ENCODE measurements at places on chromosomes 1 and 21.

DNA sequence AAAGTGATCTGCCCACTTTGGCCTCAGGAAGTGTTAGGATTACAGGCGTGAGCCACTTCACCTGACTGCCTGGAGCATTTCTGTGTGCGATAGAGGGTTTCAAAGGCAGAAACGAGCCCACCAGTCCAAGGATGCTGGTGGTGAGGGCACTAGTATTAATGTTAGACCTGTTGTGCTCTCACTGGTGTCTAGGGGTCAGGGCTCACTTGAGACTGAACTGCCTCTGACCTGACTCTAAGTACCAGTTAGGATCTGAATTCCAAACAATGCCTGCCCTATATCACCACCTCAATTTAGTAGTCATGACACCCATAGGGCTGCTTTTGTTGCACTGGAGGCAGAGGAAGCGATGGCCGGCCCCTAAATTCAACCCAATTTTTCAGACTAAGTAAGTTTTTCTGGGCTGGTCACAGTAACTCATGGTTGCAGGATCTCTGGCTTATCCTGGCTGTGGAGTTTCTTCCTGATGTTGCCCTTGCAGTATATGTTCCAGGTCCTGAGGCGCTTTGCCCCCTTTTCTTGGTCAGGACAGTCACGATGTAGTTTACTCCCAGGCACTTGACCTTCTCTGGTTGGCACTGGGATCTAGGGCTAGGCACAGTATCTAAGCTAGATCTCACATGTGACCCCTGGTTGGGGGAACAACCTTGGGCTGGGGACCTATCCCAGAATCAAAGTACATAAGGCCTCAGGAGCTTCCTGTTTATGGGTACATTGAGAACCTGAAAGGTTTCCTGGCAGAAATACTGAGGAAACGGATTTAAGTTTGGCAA, 4.5 kb downstream of the CCDC17 start:
- DNase-seq = no peak

DNA sequence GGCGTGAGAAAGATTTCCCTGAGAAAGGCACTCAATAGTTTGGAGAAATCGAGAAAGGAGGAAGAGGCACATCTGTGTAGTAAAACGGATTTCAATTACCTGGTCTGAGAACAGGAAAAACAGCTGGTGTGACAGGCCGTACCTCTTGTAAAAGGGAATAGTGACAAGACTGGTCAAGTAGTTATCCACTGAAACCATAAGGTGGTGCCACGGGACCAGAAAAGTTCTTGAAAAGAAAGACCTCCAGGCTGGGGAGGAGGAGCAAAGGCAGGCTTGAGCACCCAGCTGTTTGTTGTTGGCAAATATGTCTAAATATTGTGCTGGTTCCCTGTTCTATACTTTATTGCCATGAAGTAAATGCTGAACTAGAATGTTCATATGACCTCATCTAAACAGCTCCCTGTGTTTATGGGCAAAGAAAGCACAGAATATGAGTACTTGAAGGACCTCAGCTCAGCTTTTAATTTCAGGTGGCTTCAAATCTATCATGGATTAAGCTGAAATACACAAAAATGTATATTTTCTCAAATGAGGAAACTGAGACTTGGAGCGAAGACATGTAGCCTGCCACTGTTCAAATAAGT, 4.0 kb downstream of the HAO2 start:
- DNase-seq = peak; percentile 70

DNA sequence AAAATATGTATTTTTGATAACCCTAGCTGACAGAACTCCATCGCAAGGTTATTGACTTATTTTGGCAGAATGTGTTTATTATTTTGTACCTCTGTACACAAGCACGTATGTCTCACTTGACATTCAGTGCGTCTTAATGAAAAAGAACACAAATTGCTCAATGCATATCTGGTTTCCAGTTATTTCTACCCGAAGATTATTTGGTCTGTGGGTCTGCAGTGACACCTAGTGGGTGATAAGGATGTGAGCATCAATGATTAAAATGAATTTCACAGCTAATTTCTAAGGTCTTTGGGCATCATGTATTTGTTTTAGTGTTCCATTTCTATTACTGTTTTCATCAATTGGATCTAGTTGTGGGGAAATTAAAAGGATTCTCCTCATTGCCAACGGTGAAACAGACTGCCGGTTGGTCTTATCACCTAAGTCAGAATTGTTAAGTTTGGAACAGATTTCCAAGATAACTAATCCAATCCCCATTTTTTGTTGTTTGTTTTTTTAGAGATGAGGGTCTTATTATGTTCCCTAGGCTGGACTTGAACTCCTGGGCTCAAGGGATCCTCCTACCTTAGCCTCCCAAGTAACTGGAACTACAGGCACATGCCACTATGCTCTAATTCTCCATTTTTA, 13.9 kb downstream of the DDX20 start:
- peak; percentile 65 for DNase-seq

GRCh38 chr1:181073638-181074037, 14.9 kb upstream of the IER5 start:
- peak; percentile 69 for DNase-seq

- DNase-seq = no peak
Observed at GRCh38 chr1:101026430-101026788, 825 bp upstream of the DPH5 start.

DNA sequence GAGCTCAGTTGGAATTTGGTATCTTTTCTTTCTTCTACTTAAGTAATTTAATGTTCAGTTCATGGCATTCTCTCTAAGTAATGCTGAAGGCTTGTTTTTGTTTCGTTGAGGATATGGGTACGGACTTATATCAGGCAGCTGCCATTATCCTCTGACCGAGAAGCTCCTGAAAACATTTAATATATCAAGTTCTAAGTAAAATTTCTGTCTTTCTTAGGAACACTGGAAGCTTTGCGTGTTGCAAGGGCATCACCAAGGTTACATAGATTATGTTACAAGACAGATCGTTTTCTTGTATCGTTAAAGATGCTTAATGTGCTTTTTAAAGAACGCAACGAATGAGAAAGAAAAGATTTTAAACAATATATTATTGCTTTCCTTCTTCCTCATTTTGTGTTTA, 1.0 kb upstream of the GALNT2 start:
- DNase-seq = no peak

DNA sequence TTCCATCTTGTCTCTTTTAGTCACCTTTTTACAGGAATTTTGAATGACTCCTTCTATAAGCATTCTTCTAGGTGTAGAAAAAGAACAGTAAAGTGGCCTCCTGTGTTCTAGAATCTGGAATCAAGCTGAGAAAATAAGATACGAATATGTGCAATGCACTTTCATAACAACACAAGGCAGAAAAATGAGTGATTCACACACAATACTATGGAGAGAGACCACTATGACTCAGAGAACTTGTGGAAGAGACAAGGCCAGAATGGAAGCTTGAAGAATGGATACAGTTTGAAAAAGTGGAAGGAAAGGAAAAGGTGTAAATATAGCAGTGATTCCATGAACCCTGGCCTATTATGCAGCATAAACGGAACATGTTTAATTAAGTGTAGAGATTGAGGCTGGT, 57.1 kb upstream of the SAMSN1 start:
- no peak for DNase-seq

GRCh38 chr21:35838350-35838749, 222.0 kb downstream of the SETD4 start:
- DNase-seq = no peak

GRCh38 chr1:48773133-48773532, 3.6 kb downstream of the BEND5 start:
- DNase-seq = no peak

GRCh38 chr1:212073490-212073889, 37.9 kb downstream of the DTL start:
- no peak for DNase-seq

Measured in HepG2 (cell line).